ENCODE measurements at places on chromosomes 5 and 9. TPM values are rescaled to one million over a fixed set of nuclear protein-coding genes. Genes with fewer than 3 reads are reported as not detected.

Gene CDHR2
- total RNA-seq, result 1.3 TPM

Gene LRRC19
- total RNA-seq, result not detected

Gene UBE2QL1
- not detected for total RNA-seq

Gene PLEKHG4B
- total RNA-seq, result 0.10 TPM

Gene CNTNAP3
- total RNA-seq, result not detected

Gene TUBB4B
- total RNA-seq, result 355 TPM

Gene COL15A1
- 0.12 TPM for total RNA-seq

Gene GABRA6
- total RNA-seq, result not detected

Gene CCDC183
- 1.1 TPM for total RNA-seq

Gene KCNV2
- not detected for total RNA-seq

Gene GALNT12
- total RNA-seq, result 9.7 TPM

Gene IL3
- 0.20 TPM for total RNA-seq

Gene RAD50
- 33.3 TPM for total RNA-seq

Gene PCDHAC2
- not detected for total RNA-seq

Gene F2RL2
- not detected for total RNA-seq

Gene EGFL7
- total RNA-seq, result 0.31 TPM

Gene GPR107
- 22.1 TPM for total RNA-seq

Gene GPX8
- not detected for total RNA-seq

Gene SLC25A2
- 0.52 TPM for total RNA-seq

Gene KIF4B
- not detected for total RNA-seq

Gene OLFM1
- total RNA-seq, result not detected

Gene OR1J1
- total RNA-seq, result not detected

Gene GCNT4
- total RNA-seq, result 1.7 TPM
